T-helper 17 cell (primary cell): ENCODE measurements at places on chromosomes 12 and 14. TPM values are rescaled to one million over a fixed set of nuclear protein-coding genes. Genes with fewer than 3 reads are reported as not detected.

DNA sequence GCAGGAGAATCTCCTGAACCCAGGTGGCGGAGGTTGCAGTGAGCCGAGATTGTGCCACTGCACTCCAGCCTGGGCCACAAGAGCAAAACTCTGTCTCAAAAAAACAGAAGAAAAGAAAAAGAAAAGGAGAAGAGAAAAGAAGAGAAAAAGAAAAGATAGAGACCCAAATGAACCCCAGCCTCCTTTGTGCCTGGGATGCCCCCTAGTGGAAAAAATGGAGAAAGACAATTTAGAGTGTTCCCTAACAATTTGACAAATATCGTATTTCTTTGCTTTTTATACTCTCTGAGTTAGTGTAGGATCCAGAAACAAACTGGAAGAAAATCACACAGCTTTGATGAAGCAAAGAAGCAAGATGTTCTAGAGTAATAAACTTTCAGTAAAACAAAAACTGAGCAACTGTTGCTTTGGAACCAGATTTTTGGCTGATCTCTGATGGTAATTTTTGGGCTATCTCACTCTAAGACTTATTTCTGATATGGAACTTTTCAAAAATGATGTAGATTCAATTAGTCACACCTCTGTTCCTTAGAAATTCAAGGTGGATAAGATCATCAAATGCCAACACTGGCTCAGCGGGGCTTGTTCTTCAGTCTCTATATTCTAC is 18.6 kb upstream of the PRKAB1 start:
- no peak for DNase-seq
- peaks cover 28% of the 10 kb centered on the region for H3K27me3 ChIP-seq
- no peaks in the 10 kb centered on the region for H3K36me3 ChIP-seq
- no peak overlapping the region for H3K4me3 ChIP-seq

GRCh38 chr12:100553936-100554335 is 19.5 kb upstream of the GAS2L3 start:
- no peak for DNase-seq
- H3K27ac ChIP-seq: no peak overlapping the region
- H3K4me1 ChIP-seq: no peaks in the 10 kb centered on the region
- peaks cover 5% of the 10 kb centered on the region for H3K27me3 ChIP-seq
- H3K36me3 ChIP-seq: no peaks in the 10 kb centered on the region

GRCh38 chr12:24252602-24253001 is 303.1 kb upstream of the SOX5 start:
- no peaks in the 10 kb centered on the region for H3K36me3 ChIP-seq
- no peak for DNase-seq
- H3K27ac ChIP-seq: no peak overlapping the region

DNA sequence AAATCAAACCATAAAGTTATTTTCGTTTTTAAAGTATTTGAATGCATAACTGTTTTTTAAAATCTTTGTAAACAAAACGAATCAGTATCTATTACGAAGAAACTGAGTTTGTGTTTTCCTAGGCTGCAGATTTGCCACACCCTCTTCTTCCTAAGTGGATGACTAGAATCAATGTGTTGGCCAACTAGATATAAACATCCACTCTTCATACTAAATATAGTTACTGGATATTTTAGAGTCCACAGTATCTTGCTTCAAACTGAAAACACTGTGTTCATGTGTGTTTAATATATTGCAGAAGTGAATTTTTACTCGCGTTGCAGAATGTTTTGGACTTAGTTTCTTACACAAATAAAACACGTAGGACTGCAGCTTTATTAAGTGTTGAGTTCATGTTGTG is 63.2 kb downstream of the KLHL28 start:
- no peak for DNase-seq
- H3K4me3 ChIP-seq: peak overlapping the region; percentile 87
- H3K27ac ChIP-seq: peak overlapping the region; percentile 88
- H3K27me3 ChIP-seq: no peaks in the 10 kb centered on the region

GRCh38 chr12:89551747-89552146 is 25.9 kb upstream of the POC1B start:
- H3K4me3 ChIP-seq: no peak overlapping the region
- H3K4me1 ChIP-seq: no peaks in the 10 kb centered on the region
- no peak for DNase-seq
- H3K27ac ChIP-seq: no peak overlapping the region

Gene LALBA
- total RNA-seq: not detected

Gene ATXN2
- total RNA-seq: 48.8 TPM

DNA sequence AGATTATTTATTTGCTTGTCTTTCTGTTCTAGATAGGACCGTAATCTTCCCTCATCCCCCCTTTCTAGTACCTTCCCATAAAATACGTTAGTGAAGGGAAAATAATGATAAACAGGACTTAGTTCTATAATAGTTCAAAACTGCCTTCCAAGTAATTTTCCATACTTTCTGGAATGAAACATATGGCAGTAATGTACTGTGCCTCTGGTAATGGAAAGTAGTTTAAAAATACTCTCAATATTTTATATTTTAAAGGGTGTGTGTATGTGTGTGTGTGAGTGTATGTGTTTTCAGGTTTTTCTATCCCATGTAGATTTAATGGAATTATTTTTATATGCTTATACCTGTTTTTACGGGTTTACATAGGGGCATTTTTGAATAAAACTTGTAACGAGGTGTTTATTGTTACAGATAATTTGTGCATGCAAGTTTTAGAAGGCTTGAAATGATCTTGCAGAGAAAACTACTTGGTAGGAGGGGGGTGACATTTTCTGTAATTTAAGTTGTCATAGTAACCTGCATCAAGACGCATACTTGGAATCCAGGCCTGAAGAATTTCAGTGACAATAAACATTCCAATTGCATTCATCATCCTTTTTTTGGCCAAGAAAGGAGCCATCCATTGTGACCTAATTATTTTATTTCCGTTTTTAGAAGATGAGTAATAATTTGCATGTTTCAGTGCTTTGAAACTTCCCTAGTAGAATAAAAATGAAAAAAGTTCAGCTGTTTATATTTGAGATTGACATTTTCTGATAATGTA is 38.9 kb downstream of the RASSF8 start:
- H3K27me3 ChIP-seq: peaks cover 14% of the 10 kb centered on the region
- no peak overlapping the region for H3K4me3 ChIP-seq
- H3K4me1 ChIP-seq: no peaks in the 10 kb centered on the region
- H3K27ac ChIP-seq: no peak overlapping the region
- no peak for DNase-seq
- H3K36me3 ChIP-seq: no peaks in the 10 kb centered on the region

GRCh38 chr12:76020731-76021672 is 10.6 kb downstream of the PHLDA1 start:
- peak overlapping the region; percentile 64 for H3K4me3 ChIP-seq
- DNase-seq: peak; percentile 49
- no peaks in the 10 kb centered on the region for H3K27me3 ChIP-seq
- no peaks in the 10 kb centered on the region for H3K36me3 ChIP-seq

Gene NTF3
- total RNA-seq: not detected

- peaks cover 15% of the 10 kb centered on the region for H3K27me3 ChIP-seq
- peaks cover 6% of the 10 kb centered on the region for H3K36me3 ChIP-seq
Measured at GRCh38 chr12:12331244-12331771, 18.7 kb downstream of the MANSC1 start.

Gene NKX2-1
- total RNA-seq: not detected

DNA sequence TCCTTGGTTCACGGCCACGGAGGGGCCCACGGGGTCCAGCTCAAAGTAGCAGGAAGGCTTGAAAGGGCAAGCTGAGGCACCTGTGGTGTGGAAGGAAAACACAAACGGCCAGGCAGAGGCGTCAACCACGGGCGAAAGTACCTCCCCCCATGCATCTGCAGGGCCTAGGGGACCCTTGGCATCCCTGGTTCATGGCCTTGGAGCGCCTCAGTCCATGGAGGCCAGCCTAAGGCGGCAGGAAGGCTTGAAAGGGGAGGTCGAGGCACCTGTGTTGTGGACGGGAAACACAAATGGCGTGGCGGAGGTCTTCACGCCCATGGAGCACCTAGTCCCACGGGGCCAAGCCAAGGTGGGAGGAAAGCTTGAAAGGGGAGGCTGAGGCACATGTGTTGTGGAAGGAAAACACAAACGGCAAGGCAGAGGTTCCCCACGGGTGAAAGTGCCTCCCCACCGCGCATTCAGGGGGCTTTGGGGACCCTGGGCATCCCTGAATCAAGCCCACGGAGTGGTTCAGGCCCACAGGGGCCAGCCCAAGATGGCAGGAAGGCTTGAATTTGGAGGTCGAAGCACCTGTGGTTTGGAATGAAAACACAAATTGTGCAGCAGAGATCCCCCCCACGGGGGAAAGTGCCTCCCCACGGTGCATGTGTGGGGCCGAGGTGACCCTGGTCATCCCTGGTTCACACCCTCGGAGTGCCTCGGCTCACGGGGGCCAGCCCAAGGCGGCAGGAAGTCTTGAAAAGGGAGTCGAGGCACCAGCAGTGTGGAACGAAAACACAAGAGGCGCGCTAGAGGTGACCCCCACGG is 380.8 kb downstream of the ALG10 start:
- no peaks in the 10 kb centered on the region for H3K36me3 ChIP-seq
- peak; percentile 7 for DNase-seq
- no peaks in the 10 kb centered on the region for H3K4me1 ChIP-seq
- H3K4me3 ChIP-seq: no peak overlapping the region
- H3K27ac ChIP-seq: no peak overlapping the region
- H3K27me3 ChIP-seq: no peaks in the 10 kb centered on the region

DNA sequence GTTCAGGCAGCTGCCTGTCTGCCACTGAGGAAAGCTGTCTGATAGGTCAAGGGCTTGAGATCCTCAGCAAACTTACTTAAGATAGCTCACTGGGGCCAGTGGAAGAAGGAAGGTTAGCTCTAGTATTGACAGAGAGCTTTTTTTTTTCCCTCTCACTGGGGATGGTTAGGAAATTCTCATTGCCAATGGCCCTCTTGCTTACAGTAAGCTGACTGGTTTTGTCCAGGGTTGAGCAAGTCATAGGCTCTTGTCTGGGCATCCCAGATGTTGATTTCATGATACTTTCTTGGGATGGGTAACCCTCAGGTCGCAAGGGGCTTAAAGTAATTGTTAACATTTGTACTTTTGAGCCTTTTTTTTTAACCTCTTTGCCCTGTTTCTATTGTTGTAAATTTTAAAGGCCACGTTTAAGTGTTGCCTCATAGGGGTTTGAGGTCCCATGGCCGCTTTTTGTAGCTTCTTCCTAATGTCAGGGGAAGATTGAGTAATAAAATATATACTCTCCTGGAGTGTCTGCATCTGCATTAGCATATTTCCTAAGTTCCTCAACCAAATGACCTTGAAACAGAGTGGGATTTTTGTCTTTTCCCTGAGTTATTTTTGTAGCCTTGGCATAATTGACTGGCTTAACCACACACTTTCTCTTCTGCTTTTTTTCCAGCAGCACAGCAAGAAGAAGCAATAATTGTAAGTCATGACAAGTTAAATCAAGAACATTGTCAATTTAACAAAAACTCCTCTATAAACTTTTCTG is 716.0 kb downstream of the LRFN5 start:
- H3K36me3 ChIP-seq: no peaks in the 10 kb centered on the region
- DNase-seq: no peak

Gene DYNLL1
- 72.2 TPM for total RNA-seq

DNA sequence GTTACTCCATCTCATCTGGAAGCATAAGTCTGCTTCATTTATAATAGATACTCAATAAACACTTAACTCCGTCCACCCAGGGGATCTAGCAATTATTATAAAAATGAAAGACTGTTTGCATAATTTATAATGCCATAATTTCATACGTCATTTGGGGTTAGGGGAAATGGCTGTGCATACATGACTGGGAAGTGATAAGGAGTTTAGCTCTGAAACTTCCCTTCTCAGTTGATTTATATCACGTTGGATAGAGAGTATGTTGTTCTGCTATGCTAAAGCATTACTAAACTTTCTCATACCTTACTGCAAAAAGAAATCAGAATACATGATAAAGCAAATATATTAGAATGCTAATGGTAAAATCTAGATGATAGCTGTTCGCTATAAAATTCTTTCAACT is 90.4 kb upstream of the DYNC1H1 start:
- peaks cover 61% of the 10 kb centered on the region for H3K4me1 ChIP-seq
- no peaks in the 10 kb centered on the region for H3K27me3 ChIP-seq
- H3K27ac ChIP-seq: peak overlapping the region; percentile 96
- no peak for DNase-seq
- no peak overlapping the region for H3K4me3 ChIP-seq
